ENCODE measurements at places on chromosomes 7 and 10.

DNA sequence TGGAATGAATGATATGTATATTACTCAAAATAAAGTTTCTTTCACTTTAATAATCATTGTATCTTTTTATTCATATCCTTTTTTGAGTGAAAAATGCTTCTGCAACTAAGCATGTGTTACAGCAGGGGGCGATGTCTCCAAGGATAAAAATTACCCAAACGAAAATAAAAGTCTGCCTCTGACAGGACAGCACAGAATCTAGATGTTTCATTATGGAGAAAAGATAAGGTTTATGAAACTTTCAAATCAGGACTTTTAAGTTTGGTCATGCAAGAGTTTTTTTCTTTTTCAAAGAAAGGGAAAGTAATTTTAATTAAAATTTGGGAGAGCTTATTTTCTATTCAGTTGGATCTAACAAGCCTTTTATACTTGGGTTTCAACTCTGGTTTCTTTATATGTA lies 48.4 kb downstream of the TES start:
- no peak for DNase-seq

- no peak for DNase-seq
These were observed 8.9 kb downstream of the MYO1G start for GRCh38 chr7:44969701-44970522.

DNA sequence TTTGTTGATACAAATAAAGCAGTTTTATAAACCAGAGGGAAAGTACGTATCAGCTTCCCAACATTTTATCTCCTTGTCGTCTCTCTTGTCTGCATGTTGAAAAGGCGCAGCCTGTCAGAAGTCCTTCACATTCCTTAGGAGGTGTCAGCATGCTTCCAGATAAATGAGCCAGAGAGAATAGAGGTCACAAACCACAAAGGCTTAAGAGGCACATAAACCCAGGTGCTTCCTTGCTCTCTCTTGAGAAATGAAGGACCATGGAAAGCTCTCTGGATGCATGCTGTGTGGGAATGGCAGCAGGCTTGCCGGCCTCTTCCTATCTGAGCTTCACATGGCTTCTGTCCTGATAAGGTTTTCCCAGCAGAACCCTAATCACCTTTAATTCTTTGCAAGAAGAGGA lies 448.5 kb downstream of the XPNPEP1 start:
- no peak for DNase-seq

- DNase-seq, result no peak
These were observed 151.8 kb downstream of the KCNMA1 start for GRCh38 chr10:77485847-77486246.

DNA sequence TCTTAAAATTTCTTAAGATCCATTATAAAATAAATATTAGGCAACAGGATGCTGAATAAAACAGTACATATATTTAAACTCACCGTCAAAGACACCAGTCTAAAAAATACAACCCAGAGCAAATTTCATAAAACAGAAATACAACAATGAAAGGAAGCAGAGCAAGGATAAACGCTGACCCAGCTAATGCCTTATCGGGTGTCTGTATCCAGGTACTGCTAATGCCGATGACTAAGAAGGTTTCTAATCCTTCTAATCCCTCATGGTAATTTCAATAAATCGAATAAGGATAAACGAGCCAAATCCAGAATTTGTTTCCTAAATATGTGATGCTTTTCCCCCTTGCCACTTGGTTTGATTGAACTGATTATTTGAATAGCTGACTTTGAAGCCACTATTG lies 1.7 kb downstream of the HYCC1 start:
- no peak for DNase-seq

DNA sequence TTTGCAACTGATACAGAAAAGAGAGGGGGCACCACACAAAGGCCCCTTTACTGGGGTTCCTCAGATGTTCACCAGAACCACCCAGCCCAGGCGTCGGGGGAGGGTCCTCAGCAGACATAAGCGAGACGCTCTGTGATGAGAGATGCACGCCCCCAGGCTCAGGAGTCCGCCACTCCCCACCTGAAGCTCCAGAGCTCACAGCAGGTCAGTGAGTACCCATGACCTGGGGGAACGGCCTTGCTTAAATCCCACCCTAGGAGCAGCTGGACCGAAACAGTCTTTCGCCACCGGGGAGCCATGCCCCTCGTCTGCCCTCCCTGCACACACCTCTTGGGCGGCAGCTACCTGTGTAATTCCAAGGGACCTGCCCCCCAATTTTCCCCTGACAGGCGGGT lies 2.8 kb downstream of the CRYGN start:
- no peak for DNase-seq

DNA sequence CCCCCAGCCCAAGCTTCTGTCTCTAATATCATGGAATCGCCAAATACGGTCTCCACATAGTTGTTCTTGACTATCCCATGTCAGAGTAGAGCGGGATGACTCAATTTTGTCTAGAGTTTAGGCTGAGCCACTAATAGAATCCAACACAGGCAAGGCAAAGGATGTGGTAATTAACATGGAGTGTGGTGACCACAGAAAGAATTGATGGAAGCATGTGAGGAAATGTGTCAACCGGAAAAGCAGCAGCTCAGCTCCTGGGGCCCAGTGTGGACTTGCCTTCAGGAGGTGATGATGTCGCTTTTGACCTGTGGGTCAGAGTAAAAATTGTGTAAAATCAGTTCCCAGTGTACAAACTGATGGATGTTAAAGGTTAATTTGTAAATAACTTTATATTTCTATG lies 139.3 kb upstream of the KLF6 start:
- no peak for DNase-seq
